ENCODE measurements at places on chromosomes 7 and 10.

- DNase-seq, result peak; percentile 25
Observed at GRCh38 chr7:87370660-87371180, 25.3 kb downstream of the CROT start.

- peak; percentile 84 for DNase-seq
Observed at GRCh38 chr7:137873979-137874777, 27.4 kb upstream of the DGKI start.

DNA sequence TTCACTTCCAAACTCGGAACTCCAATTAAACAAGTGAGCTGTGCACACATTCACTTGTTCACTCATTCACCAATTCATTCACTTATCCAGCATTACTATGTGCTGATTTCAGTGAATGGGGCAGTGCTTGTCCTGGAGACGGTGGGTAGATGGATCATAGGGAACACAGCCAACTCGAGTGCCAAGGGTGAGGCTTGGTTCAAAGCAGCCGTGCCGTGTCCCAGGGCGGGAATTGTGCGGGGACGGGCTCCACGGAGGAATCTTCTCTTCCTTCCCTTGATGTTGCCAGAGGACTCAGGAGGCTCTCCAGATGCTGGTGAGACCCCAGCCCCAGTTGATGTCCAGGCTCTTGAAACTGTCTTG, 2.9 kb downstream of the SH2D4B start:
- no peak for DNase-seq

- no peak for DNase-seq
Observed at GRCh38 chr7:157392256-157393037, 55.6 kb downstream of the DNAJB6 start.

DNA sequence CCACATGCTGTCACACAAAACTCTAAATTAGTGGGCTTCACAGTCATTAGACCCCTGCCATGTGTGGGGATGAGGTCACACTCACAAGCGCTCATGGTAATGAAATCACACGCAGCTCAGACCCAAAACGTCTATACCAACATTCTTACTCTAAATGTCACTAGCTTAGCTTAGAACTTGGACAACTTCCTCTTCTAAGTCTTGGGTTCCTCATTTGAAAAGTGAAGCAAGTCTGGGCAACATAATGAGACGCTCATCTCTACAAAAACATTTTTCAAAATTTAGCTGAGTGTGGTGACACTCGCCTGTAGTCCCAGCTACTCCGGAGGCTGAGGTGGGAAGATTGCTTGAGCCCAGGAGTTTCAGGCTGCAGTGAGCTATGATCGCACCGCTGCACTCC, 92.7 kb upstream of the MACROH2A2 start:
- no peak for DNase-seq

- DNase-seq, result no peak
Observed at GRCh38 chr7:70730451-70731110, 401.4 kb upstream of the GALNT17 start.

GRCh38 chr7:86914551-86914950, 144.9 kb downstream of the ELAPOR2 start:
- no peak for DNase-seq

- DNase-seq, result no peak
Observed at GRCh38 chr7:56537477-56537876, 421.3 kb upstream of the NUPR2 start.

DNA sequence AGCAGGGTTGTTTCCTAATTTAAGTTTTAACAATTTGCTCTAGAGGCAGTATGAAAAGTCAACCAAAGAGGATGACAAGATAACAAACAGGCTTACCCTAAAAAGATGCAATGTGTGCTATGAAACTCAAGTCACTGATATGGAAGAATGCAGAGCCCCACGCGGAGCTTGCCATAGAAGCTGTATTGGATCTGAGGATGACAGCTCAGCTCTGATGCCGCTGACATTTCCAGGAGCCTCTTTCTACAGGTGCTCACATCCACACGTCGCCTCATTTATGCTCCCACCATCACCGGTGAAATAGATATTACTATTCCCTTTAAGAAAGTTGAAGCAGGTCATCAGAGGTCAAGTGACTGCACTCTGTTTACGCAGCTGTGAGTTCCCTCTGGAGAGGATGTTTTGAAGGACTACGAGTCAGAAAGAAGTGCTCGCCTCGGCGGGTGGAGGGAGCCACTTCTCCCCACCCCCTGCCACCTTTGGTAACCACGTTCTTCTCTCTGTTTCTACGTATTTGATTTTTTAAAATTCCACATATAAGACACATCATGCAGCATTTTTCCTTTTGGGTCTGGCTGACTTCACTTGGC, 275.4 kb downstream of the GLRX3 start:
- DNase-seq, result no peak

- DNase-seq, result no peak
Observed at GRCh38 chr10:78408671-78409472, 375.2 kb downstream of the RPS24 start.

DNA sequence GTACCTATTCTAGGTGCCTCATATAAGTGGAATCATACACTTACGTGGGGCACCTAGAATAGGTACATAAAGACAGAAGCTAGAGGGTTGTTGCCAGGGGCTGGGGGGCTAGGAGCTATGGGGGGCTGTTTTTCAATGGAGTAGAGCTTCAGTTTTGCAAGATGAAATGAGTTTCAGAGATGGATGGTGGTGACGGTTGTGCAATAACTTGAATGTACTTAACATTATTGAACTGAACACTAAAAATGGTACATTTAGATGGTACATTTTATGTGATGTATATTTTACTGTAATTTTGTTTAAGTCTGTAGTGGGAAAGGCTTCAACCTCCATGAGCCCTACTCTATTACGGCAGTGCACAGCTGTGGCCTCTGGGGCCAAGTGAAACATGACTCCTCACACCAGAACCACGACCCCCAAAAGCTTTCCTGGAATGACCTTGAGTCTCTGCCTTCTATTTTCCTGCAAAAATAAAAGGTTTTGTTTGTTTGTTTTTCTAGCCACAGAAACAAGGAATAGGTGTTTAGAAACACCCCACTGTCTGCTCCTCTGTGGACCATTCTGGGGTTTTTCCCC, 147.3 kb upstream of the PLXNA4 start:
- DNase-seq, result no peak

- no peak for DNase-seq
Observed at GRCh38 chr10:107141524-107142061, 22.9 kb downstream of the SORCS1 start.

DNA sequence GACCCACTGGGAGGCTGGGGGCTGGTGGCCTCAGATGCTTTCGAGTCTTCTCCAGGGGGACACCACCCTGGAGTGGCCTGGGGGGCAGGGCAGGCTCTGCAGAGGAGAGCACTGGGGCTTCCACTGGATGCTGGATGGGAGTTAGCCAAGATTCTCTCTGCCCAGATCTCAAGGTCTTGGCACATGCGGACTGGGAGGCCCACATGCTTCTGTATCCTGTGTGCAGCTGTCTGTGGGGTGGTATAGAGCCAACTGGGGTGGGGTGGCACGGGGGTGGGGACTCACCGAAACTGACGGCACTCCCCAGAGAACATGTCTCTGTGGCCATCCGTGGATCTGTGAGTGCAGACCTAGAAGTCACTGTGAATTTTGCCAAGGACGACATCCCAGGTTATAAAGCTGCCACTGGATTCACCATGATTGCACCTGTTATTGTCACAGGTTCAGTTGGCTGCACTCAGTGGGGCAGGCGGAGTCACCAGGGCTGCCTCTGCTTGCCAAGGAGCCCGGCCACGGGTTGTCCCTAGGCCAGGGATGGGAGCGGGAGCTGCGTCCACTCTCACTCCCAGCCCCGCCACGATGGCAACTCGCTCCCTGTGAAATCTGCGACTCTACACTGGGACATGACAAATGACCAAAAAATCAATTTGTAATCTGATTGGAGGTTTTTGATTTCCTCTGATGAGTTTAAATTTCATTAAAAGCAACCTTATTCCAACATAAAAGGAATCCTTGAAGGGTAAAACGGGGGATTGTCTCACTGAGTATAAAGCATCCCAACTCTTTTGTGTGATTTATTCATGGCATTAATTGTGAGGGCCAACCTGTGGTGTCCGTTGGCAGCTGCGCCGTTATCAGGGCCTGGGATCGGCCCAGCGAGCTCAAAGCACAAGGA, 131.3 kb downstream of the EBF3 start:
- no peak for DNase-seq

GRCh38 chr10:98265403-98266378, 2.3 kb downstream of the LOXL4 start:
- no peak for DNase-seq

GRCh38 chr7:53035499-53036412, at the start of gene POM121L12:
Gene POM121L12, plus strand, starts transcription at chr7:53035633. Its CDS starts 39 bp downstream, at chr7:53035672.
- no peak for DNase-seq

GRCh38 chr7:110675383-110676103, 415.4 kb upstream of the LRRN3 start:
- DNase-seq, result no peak

DNA sequence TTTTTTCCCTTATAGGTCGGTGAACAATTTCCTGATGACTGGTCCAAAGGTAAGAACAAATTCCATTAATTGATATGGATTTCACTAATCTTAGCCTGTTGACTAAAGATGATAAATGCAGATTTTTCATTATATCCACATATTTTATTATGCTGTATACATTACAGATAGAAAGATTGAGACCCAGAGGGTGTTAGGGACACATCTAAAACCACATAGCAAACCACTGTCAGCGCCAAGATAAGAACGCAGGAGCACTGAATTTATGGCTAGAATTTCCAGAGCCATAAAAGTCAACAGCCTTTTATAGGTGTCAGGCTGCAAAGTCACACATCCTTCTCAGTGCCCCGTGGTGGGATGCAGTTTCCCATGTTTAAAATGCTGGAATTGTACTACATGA, 16.2 kb downstream of the WNT8B start:
- DNase-seq, result no peak

- no peak for DNase-seq
Observed at GRCh38 chr7:84200859-84201258, 6.3 kb upstream of the SEMA3A start.

DNA sequence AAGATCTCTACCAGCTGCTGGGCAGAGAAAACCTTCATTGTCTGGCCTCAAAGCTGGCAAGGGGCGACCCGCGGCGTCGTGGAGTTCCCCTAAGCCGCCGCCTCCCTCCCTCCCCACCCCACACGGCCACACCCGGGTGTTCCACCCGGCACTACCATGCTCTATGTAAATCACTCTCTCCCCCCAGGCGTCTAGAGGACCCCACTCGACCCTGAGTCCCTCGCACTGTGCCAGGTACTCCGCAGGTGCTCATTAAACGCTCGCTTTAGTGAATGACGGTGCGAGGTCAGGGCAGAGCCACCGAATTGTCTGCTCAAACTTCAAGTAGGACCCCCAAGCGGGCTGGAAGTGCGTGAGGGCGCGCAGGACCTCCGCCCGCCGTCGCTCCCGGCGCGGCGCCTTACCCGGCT, 628 bp downstream of the PARP12 start:
- DNase-seq, result no peak

- no peak for DNase-seq
Observed at GRCh38 chr10:100742076-100742771, 3.2 kb upstream of the PAX2 start.

DNA sequence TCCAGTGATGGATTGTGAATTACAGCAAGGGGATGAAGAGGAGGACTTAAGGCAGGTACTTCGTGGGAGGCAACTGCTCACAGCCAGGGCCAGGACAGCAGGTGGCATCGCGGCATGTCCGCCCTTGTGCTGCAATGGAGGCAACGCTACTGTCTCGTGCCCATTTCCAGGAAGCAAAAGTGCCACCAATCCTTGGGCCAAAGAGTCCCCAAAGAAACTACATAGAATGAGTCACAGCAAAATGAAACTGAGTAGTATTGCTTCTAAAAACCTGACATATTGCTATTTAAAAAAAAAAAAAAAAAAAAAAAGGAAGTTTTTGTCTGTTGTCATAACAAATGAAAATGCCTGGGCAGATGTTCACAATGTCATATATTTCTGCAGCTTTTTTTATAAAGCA, 46.6 kb downstream of the RSU1 start:
- DNase-seq, result no peak

GRCh38 chr10:48939790-48940325, at the start of gene LRRC18:
Gene LRRC18, minus strand, starts transcription at chr10:48939840. Its CDS starts 25,685 bp downstream, at chr10:48914155.
- no peak for DNase-seq

DNA sequence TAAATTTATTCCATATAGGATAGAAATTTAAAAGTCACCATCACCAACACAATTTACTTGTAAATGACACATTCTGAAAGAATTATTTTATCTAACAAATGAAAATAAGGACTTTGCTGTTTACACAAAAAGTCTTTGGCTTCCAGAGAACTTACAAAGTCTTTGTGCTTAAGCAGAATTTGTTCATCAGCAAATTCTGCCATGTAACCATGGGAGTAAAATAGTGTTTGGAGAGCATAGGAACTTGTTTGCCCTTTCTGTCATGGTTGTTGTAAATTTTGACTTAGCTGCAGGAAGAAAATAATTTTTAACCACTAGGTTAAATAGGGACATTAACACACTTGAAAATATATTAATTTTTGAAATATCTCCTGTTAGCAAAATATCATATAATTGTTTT, 15.2 kb downstream of the FGL2 start:
- DNase-seq, result no peak

GRCh38 chr7:130379019-130379418, 1.3 kb upstream of the CPA1 start:
- no peak for DNase-seq

- DNase-seq, result no peak
Observed at GRCh38 chr7:55250313-55250712, 114.8 kb upstream of the LANCL2 start.

- DNase-seq, result peak; percentile 66
Observed at GRCh38 chr10:103757531-103758293, 97.7 kb downstream of the SH3PXD2A start.

GRCh38 chr7:107258737-107259136, 89.9 kb downstream of the HBP1 start:
- DNase-seq, result no peak

DNA sequence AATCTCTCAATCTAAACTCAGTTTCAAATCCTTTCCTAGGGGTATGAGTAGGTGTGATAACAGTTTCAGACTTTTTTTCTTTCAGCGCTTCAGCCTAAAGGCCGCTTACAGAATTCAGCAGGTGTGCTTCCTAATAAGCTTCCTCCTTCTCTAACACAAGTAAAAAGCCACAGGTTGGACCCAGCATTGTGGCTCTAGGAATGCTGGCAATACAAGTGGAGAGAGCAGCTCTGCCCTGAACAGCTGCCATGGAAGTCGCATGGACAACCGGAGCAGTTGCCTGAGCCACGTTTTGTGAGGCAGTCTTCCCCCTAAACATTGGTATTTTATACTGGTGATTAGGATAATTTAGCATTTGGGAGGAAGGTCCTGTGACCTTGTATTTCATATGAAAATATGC, 83.5 kb downstream of the ST7 start:
- DNase-seq, result no peak

DNA sequence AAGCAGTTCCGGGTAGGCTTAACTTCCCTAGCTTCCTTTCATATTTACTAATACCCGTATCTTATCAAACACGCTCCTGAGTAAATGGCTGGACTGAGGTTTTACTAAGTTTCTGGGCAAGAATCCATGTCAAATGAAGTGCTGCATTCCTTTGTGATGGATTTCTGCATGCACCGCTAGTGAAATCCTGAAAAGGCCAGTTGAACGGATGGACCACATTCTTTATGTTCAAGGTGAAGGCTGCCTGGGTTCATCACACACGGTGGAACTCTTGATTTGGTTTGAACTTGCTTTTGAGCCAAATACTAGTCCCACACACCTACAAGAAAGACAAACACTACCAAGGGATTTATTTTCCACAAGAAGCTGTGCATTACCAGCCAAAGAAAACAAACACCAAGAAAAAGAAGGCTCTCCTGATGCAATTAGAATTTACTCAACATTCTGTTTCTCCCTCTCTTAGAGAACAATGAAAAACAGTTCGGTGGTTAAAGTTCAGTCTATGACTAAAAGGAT, 255.0 kb upstream of the SEMA3C start:
- peak; percentile 73 for DNase-seq

GRCh38 chr7:2715341-2716231, 27.6 kb downstream of the AMZ1 start:
- DNase-seq, result peak; percentile 30

- DNase-seq, result no peak
Observed at GRCh38 chr10:83991986-83992753, 147.1 kb upstream of the GHITM start.

Data from brain microvascular endothelial cell (primary cell).